GM12878 (cell line): ENCODE measurements at places on chromosomes 7 and 10.

DNA sequence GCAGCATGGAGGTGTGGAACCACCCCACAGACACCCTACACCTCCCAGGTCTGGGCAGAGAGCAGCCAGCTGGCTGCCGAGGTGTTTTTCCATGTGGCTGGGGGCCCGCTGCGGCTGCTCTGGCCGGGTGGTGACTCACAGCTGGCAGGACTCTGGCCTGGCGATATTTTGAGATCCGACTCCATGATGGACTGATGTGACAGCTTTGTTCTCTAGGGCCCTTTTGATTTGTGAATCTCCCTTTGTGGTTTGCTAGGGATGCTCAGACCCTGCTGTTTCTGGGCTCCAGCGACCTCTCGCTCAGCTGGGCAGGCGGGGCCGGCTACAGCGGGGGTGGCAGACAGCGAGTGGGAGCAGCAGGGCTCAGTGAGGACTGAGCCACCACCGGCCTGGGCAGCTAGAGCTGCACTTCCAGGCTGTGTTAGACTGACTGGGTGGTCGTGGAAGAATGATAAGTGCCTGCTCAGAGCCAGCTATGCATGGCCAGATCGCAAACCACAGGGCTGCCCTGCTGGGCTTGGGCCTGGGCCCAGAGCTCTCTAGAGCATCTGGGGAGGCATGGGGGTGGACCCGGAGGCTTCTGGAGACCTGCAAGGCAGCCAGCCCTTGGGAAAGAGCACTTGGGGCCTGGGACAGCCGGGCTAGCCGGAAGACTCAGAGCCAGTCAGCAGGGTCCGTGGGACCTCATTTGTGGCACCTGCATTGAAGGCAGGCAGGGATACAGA, 46.2 kb upstream of the GDF10 start:
- H3K36me3 ChIP-seq: no peaks in the 10 kb centered on the region
- H3K4me1 ChIP-seq: peaks cover 10% of the 10 kb centered on the region
- no peak overlapping the region for H3K4me3 ChIP-seq

DNA sequence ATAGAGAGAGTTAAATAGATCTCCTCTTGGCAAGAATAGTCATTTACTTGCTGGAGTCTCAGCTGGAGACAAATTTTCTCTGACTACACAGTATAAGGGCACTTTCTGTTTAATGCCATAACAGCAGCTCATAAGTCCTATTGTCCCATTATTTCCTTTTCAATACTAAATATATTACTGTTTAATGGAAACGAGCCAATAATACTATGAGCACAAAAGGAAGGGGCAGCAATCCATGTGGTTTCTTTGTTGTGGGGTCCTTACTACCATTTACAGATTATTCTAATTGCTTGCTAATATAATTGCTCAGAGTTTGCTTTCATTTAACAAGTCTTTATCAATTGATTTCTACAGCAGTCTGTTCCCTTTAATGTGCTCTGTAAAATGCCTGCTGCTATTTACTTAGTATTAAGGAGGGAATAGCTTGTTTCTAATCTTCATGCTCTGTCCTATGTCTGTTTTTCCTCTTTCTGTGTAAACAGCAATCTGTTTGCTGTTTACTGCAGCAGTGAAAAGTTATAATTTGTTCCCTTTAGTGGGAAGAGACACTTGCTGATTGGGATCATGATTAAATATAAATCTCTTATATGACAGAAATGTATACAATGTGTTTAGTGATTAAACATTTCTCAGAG, 296.2 kb upstream of the SMIM30 start:
- no peaks in the 10 kb centered on the region for H3K36me3 ChIP-seq
- no peak for DNase-seq
- no peak overlapping the region for H3K4me3 ChIP-seq
- no peaks in the 10 kb centered on the region for H3K4me1 ChIP-seq
- no peaks in the 10 kb centered on the region for H3K27me3 ChIP-seq

DNA sequence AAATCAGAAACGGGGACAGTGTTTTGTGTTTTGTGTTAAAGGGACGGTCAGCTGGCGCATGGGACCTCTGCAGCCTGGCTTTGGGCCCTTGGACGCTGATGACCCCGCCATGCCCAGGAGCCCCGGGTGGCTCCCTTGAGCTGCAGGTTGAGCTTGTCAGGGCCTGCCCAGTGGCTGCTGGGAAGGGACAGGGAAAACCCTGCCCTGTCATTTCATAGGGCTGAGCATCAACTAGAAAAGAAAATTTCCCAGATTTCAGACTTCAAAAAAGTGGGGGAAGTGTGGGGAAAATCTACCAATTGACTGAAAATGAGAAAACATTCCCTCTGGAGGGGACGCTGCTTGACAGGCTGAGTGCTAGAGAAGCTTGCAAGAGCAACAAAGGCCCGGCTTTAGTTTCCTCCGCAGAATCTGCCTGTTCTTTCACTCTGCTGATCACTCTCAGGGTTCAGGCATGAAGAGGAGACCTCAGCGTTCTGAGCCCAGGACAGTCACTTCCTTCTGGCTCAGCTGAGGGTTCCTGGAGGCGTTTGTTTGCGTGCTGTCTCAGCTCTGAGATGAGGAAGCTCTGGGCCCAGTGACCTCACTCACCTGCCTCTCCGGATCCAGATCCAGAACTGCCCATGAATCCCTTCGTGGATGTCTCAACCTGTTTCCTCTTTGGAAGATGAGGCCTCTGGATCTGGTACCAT, 18.6 kb upstream of the DNAJB6 start:
- H3K27ac ChIP-seq: no peak overlapping the region
- H3K36me3 ChIP-seq: no peaks in the 10 kb centered on the region
- H3K27me3 ChIP-seq: no peaks in the 10 kb centered on the region
- no peak for DNase-seq

- H3K27ac ChIP-seq: no peak overlapping the region
- H3K36me3 ChIP-seq: no peaks in the 10 kb centered on the region
- H3K4me3 ChIP-seq: no peak overlapping the region
- H3K4me1 ChIP-seq: no peaks in the 10 kb centered on the region
- no peak for DNase-seq
These were observed 9.5 kb upstream of the HACD1 start for GRCh38 chr10:17626656-17627055.

DNA sequence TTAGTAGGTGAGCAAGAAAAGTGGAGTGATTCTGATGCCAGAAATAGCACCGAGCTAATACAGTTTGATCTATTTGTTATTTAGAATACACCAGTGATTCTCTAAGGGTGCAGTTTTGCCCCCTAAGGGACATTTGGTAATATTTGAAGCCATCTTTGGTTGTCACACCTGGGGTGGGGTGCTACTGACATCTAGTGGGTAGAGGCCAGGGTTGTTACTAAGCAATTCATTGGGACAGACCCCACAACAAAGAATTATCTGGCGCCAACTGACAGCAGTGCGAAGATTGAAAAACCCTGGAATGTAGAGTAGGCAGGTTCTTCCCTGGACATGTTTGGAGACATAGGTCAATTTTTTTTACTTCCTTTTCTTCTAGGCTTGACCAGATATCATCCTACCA, 14.6 kb downstream of the PALS2 start:
- H3K36me3 ChIP-seq: no peaks in the 10 kb centered on the region
- H3K4me3 ChIP-seq: peak overlapping the region; percentile 18; the same call in 1 of the 2 replicates
- no peaks in the 10 kb centered on the region for H3K27me3 ChIP-seq

DNA sequence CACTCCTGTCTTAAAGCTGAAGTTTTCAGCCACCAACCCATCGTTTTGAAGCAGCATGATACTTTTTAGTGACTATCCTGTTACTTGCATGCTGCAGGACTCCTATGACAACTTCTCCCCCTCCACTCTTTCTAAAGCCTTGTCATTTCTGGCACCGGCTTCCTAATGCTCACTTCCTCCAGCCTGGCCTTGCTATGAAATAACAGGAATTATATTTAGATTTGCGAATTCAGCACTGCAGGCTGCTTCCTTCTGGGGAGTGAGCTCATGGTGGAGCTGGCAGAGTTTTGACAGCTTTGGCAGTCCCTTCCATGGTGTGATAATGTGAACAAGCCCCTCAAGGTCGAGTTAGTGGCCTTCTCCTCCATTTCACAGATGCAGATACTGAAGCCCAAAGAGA, 13.4 kb downstream of the BLNK start:
- peaks cover 34% of the 10 kb centered on the region for H3K4me1 ChIP-seq
- peak overlapping the region; percentile 38 for H3K27ac ChIP-seq
- H3K27me3 ChIP-seq: no peaks in the 10 kb centered on the region
- no peak for DNase-seq
- H3K4me3 ChIP-seq: peak overlapping the region; percentile 1; the same call in 1 of the 2 replicates

- no peaks in the 10 kb centered on the region for H3K36me3 ChIP-seq
- H3K4me3 ChIP-seq: no peak overlapping the region
- H3K27me3 ChIP-seq: no peaks in the 10 kb centered on the region; the same call in 1 of the 2 replicates
- no peak for DNase-seq
These were observed 273.9 kb upstream of the ZNF32 start for GRCh38 chr10:43922335-43923280.

DNA sequence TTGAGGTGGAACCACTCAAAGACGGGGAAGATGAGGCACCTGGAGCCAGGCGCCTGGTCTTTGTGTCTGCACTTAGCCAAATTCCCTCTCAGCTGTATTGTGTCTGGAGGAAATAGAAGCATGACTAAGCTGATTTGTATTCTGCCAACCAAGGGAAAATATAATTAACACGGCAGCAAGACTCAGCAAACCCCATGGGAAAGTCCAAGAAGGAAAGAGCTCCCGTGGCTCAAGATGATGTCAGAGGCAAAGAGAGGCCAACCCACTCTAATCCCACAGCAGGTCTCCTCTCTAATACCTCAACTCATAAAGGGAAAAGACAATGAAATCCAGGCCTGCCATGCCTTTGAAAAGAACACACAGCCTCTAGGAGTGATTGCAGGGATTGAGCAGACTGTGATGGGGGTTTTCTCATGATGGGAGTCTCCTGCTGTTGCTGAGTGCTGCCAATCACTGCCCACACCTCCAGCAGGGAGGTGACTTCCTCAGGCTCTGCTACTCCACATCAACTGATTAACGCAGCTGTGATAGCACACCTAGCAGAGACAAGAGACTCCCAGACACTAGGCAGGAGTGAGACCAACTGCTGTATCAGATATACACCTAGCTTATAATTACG, 255.5 kb upstream of the C7orf33 start:
- no peaks in the 10 kb centered on the region for H3K4me1 ChIP-seq
- peaks cover 21% of the 10 kb centered on the region for H3K27me3 ChIP-seq
- no peak overlapping the region for H3K4me3 ChIP-seq
- no peak for DNase-seq
- H3K36me3 ChIP-seq: no peaks in the 10 kb centered on the region

GRCh38 chr7:1539181-1539881, 8.8 kb downstream of the MAFK start:
- H3K27me3 ChIP-seq: no peaks in the 10 kb centered on the region
- DNase-seq: no peak
- H3K4me3 ChIP-seq: no peak overlapping the region
- H3K27ac ChIP-seq: no peak overlapping the region

GRCh38 chr10:114281461-114281860, 42.4 kb downstream of the VWA2 start:
- no peak overlapping the region for H3K4me3 ChIP-seq
- H3K4me1 ChIP-seq: no peaks in the 10 kb centered on the region
- no peak overlapping the region for H3K27ac ChIP-seq
- H3K27me3 ChIP-seq: no peaks in the 10 kb centered on the region
- H3K36me3 ChIP-seq: no peaks in the 10 kb centered on the region

- H3K27ac ChIP-seq: no peak overlapping the region
- H3K36me3 ChIP-seq: no peaks in the 10 kb centered on the region
- DNase-seq: no peak
- no peaks in the 10 kb centered on the region for H3K27me3 ChIP-seq
These were observed 6.6 kb upstream of the ZNF282 start for GRCh38 chr7:149188637-149189259.

GRCh38 chr7:4745265-4745919, 30.0 kb upstream of the AP5Z1 start:
- H3K4me1 ChIP-seq: peaks cover 29% of the 10 kb centered on the region
- peaks cover 16% of the 10 kb centered on the region; the same call in 1 of the 2 replicates for H3K36me3 ChIP-seq
- peak overlapping the region; percentile 69 for H3K4me3 ChIP-seq

GRCh38 chr10:79396520-79396919, 48.9 kb downstream of the ZCCHC24 start:
- DNase-seq: no peak
- no peak overlapping the region for H3K4me3 ChIP-seq
- H3K27ac ChIP-seq: no peak overlapping the region
- H3K27me3 ChIP-seq: no peaks in the 10 kb centered on the region; the same call in 1 of the 2 replicates

DNA sequence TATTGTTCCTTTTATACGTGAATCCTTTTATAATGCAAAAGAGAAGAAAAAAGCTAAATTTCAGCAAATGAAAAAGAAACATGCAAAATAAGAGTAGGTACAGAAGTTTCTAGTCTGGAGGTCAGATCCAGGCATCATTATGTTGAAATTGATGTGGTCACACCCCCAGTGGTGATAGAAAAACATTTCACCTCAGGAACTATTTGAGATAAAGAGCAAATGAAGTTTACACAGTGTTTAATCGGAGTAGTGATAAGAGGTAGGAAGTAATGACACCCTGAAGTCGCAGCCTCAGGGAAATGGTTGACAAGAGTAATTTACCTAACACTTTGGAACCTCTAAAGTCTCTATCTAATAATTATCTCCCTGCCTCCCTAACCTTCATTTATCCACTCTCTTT, 536.0 kb upstream of the STEAP1 start:
- no peaks in the 10 kb centered on the region for H3K27me3 ChIP-seq
- no peak overlapping the region for H3K4me3 ChIP-seq
- no peak for DNase-seq
- no peak overlapping the region for H3K27ac ChIP-seq
- H3K36me3 ChIP-seq: no peaks in the 10 kb centered on the region

DNA sequence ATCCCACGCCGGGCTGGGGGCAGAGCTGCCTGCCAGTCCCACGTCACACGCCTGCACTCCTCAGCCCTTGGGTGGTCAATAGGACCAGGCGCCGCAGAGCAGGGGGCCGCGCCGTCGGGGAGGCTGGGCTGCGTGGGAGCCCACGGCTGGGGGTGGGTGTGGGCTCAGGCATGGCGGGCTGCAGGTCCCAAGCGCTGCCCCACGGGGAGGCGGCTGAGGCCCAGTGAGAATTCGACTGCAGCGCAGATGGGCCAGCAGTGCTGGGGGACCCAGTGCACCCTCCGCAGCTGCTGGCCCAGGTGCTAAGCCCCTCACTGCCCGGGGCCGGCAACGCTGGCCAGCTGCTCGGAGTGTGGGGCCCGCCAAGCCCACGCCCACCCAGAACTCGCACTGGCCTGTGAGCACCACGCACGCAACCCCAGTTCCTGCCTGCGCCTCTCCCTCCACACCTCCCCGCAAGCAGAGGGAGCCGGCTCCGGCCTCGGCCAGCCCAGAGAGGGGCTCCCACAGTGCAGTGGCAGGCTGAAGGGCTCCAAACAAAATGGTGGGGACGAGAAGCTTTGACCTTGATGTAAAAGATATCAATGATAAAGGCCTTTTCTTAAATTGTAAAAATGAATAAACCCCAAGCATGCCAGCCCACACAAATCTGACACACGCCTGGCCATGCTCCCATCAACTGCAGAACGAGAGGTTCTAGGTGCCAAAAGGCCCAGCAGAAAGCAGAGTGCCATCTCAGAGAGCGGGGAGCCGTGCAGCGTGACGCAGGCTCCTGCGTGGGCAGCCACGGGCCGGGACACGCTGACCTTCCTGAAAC, 255.5 kb downstream of the MAD1L1 start:
- DNase-seq: no peak
- H3K4me3 ChIP-seq: no peak overlapping the region
- peaks cover 7% of the 10 kb centered on the region for H3K4me1 ChIP-seq
